Activated CD4-positive, alpha-beta T cell treated with anti-CD3 and anti-CD28 coated beads for 1 hour (primary cell): ENCODE measurements at places on chromosomes 11 and 22.

DNA sequence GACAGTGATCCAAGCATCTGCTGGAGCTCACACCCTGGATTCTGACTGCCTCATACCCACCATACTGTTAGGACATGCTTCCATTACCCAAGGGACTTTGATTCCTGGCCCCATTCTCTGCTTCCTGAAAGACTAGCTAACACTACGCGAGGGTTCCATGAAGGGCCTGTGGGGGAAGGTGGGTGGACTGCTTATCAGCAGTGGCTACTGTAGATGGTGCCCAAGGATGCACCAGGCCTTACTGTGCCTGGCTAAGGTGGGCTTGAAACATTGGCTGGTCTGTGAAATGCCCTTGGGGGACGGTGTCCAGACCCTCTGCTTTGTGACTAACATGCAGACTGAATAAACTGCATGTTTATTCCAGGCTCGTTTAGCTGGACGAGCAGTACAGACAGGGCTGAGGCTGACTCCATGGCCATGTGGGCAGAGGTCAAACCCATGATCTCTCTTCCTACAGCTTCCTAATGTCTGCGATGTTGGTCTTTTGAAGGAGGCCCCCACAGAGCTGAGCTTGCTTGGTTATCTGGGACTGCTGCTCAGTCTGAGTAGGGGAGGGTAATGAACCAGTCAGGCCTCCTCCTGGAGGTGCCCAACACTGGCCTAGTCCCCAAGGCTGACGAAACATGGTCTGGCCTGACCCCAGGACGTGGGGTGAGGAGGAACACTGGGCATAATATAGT is 48.3 kb upstream of the PHOX2A start:
- DNase-seq: no peak

GRCh38 chr11:45994371-45995341 is 72.2 kb downstream of the LARGE2 start:
- no peak for DNase-seq

DNA sequence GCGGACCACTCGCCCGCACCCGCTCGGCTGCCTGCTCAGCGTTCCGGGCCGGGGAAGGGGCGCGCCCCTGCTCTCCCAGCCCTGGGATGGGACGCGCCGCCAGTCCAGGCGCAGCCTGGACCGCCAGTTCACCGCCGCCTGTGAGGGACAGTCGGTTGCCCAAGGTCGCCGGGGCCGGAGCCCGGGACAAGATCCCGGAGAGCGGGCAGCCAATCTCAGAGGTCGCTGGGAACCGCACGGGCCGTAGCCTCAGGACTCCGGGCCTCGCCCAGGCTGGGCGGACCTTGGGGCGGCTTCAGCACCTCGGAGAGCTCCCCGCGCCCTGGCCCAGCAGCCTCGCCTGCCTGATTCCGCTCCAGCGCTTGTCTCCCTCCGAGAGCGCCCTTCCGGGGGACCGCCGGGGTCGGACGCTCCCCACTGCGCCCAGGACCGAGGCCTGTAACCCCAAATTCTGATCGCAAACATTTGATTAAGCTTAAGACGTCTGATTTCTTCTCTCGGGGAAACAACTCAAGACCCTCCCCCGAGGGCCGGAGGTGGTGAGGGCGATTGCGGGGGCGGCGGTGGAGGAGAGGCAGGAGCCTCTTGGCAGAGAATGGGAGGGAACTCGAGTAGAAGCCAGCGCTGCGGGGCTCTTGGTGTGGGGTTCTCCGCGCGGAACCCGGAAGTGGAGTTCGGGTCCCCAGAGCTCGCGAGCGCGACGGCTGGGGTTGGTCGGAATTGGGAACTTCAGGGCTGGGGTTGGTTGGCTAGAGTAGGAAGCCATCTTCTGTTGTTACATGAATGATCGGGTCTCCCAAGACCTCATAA is 1.1 kb upstream of the CHRM4 start:
- peak; percentile 59 for DNase-seq

GRCh38 chr22:43627485-43628213 is 184.5 kb downstream of the EFCAB6 start:
- no peak for DNase-seq

- no peak for DNase-seq
Observed at GRCh38 chr11:70725739-70726138, 327.4 kb downstream of the CTTN start.

DNA sequence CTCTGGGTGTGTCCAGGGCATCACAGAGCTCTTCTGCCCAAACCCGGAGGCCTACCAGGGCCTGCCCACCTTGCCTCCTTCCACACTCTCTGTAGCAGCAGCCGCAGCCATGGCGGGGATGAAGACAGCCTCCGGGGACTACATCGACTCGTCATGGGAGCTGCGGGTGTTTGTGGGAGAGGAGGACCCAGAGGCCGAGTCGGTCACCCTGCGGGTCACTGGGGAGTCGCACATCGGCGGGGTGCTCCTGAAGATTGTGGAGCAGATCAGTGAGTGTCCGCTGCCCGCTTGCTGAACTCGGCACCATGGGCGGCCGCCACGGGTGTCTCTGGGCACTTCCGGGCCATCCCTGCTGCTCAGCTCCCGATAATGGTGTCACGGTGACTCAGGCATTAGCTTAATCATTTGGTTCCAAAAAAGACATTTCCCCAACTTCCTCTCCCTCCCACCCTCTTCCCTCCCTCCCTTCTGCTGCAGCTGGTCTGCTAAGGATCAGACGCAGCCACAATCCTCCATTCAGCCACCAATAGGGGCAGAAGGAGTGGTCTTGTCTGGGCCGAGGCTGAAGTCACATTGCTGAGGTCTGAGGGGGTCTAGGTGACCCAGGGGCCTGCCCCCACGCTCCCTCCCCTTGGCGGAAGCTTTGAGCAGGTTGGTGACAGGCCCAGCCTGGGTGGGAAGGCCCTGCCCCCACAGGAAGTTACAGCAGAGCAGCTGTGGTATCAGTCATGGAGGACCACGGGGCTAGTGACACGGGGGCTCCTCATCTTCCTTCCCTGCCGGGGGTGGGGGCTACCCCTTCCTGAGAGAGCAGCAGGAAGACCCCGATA is 950 bp downstream of the FERMT3 start:
- DNase-seq: peak; percentile 56
